Muscle of leg (tissue), 16 donors: ENCODE measurements at places on chromosomes 13 and 19. TPM values are rescaled to one million over a fixed set of nuclear protein-coding genes. Genes with fewer than 3 reads are reported as not detected.

GRCh38 chr13:106471957-106472543 lies 63.4 kb downstream of the EFNB2 start:
- no peak overlapping the region for H3K27ac ChIP-seq
- no peaks in the 10 kb centered on the region for H3K36me3 ChIP-seq
- peaks cover 2% of the 10 kb centered on the region for H3K4me1 ChIP-seq
- H3K4me3 ChIP-seq: no peak overlapping the region
- no peaks in the 10 kb centered on the region for H3K27me3 ChIP-seq

DNA sequence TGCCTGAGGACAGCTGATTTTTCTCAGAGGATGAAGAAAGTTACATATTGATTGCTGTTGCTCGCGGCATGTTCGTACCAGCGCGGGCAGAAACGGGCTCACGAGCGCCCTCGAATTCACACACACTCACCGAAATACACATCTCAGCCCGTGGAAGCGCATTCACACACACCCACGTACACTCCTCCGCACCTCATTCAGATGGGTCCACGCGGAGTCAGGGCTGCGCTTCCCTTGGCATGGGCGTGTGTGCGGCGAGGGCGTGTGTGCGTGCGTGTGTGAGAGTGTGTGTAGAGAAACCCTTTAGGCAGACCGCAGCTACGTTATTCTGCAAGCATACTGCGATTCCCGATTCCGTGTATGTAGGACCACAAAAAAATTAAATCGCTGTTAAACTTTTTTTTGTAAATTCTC lies 2.1 kb upstream of the PCDH17 start:
- no peaks in the 10 kb centered on the region for H3K36me3 ChIP-seq
- H3K4me1 ChIP-seq: peaks cover 22% of the 10 kb centered on the region
- H3K4me3 ChIP-seq: peak overlapping the region; percentile 61
- peak; percentile 56 for DNase-seq

DNA sequence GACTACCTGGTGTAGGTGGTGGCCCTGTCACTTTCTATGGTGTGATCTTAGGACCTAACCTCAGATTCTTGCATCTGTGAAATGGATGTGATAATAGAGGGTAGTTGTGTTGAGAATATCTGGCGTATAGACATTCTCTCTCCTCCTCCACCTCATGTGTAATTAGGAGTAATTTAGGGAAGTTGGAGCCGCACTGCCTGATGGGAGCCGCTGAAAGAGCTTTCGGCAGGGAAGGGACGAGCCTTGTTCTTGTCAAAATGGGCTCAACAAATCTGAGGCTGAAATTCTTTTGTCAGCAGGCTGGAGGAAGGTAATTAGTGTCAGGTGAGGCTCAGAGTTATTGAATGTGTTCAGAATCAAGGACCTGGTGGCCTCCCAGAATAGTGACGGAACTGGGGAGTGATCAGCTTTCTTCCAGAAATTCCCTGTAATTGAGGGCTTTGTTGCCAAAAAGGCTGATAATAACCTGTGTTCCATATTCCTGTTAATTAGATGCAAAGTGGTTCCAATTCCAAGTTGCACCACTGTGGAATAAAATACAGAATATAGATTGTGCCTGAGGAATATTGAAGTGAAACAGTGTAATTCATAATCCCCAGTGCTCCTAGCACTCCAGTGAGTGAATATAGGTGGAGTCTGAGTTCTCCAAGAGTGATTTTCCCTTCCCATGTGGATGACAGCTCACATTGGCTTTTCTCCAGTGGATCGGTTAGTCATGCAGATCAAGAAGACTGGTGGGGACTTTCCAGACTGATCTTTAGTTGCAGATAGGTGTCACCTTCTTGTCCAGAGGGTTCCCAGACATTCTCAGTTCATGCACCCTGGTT lies 47.5 kb downstream of the SPATA13 start:
- peak; percentile 56 for DNase-seq
- H3K27ac ChIP-seq: no peak overlapping the region
- H3K27me3 ChIP-seq: no peaks in the 10 kb centered on the region
- no peaks in the 10 kb centered on the region for H3K36me3 ChIP-seq

GRCh38 chr13:90974249-90974975 lies 373.1 kb upstream of the MIR17HG start:
- H3K4me3 ChIP-seq: no peak overlapping the region
- DNase-seq: no peak
- no peaks in the 10 kb centered on the region for H3K36me3 ChIP-seq
- H3K27me3 ChIP-seq: no peaks in the 10 kb centered on the region
- no peaks in the 10 kb centered on the region for H3K4me1 ChIP-seq

DNA sequence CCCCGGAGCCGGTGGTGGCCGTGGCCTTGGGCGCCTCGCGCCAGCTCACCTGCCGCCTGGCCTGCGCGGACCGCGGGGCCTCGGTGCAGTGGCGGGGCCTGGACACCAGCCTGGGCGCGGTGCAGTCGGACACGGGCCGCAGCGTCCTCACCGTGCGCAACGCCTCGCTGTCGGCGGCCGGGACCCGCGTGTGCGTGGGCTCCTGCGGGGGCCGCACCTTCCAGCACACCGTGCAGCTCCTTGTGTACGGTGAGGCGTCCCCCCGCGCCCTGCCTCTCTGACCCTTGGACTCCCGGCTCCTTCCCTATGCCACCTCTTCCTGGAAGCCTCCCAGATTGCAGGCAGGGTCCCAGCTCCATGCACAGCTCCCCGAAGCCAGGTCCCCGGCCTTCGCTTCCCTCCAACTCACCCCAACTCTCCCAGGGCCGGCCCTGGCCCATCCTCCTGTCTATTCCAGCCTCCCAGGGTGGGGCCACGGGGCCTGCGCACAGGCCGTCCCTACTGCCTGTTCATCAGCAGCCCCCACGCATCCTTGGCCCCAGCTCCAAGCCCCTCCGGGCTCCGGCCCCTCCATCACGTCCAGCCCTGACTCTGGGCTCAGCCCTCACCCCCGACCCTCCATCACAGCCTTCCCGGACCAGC lies 1.7 kb downstream of the MADCAM1 start:
- H3K4me1 ChIP-seq: peaks cover 29% of the 10 kb centered on the region
- H3K36me3 ChIP-seq: no peaks in the 10 kb centered on the region
- H3K27ac ChIP-seq: no peak overlapping the region
- peaks cover 45% of the 10 kb centered on the region for H3K27me3 ChIP-seq

DNA sequence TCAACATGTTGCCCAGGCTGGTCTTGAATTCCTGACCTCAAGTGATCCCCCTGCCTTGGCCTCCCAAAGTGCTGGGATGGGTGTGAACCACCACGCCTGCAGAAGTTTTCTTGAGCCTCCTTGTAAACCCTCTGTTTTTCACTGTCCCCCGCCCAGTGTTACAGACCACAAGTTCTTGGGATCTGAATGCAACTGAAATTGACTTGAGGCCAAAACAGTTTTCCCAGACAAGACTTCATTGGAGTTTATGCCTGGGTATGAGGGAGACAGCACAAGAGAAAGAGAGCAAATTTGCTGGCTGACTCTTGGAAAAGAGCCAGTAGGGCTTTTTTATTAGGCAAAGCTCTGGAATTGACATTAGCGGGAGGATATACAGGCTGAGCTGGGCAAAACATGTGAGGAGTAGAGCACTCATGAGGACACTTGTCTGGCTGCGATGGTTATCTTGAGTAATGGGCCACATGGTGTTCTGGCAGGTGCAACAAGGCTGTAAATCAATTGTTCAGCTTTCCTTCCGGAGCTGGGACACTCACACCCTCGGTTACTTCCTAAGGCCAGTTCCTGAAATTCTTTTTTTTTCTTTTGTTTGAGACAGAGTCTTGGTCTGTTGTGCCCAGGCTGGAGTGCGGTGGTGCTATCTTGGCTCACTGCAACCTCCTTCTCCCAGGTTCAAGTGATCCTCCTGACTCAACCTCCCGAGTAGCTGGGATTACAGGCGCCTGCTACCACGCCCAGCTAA lies 12.7 kb upstream of the HNRNPL start:
- DNase-seq: peak; percentile 97
- H3K4me3 ChIP-seq: no peak overlapping the region
- H3K27ac ChIP-seq: peak overlapping the region; percentile 50
- no peaks in the 10 kb centered on the region for H3K36me3 ChIP-seq
- H3K4me1 ChIP-seq: peaks cover 25% of the 10 kb centered on the region

DNA sequence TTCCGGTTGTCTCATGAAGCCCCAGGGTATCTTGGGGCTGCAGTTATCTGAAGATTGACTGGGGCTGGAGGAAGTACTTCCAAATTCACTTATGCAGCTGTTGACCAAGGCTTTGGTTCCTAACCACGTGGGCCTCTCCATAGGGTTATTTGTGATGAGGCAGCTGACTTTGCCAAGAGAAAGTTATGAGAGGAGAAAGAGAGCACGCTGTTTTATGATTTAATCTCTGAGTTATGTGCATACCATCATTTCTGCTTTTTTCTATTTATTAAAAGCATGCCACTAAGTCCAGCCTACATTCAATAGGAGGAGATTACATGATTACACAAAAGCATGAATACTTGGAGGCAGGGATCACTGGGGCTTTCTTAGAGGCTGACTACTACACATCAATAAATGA lies 215.5 kb downstream of the NHLRC3 start:
- no peak overlapping the region for H3K4me3 ChIP-seq
- no peaks in the 10 kb centered on the region for H3K27me3 ChIP-seq
- H3K27ac ChIP-seq: peak overlapping the region; percentile 62
- peaks cover 20% of the 10 kb centered on the region for H3K4me1 ChIP-seq
- peak; percentile 92 for DNase-seq

DNA sequence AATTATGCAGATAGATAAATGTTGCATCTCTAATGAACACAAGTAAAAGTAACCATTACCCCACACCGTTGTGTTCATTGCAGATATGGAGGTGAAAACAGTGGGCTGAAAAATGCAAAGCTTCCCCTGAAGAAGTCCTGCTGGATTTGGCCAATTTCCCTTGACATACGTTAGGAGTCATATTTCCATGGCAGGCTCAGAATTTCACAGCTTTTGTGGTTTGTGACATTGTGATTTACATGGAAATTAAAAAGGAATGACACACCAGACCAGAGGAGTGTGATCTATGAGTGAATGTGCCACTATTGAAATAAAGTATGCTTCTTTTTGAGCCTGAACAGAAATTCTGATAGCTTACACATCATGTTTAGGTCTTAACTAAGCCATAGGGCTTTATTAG lies 221.1 kb upstream of the TMTC4 start:
- H3K36me3 ChIP-seq: no peaks in the 10 kb centered on the region
- DNase-seq: no peak
- no peaks in the 10 kb centered on the region for H3K4me1 ChIP-seq
- no peak overlapping the region for H3K27ac ChIP-seq

GRCh38 chr13:35792021-35792420 lies 315.5 kb upstream of the MAB21L1 start:
- peaks cover 17% of the 10 kb centered on the region for H3K4me1 ChIP-seq
- no peak for DNase-seq
- peak overlapping the region; percentile 88 for H3K27ac ChIP-seq
- H3K36me3 ChIP-seq: peaks cover 6% of the 10 kb centered on the region

- peaks cover 33% of the 10 kb centered on the region for H3K4me1 ChIP-seq
- H3K36me3 ChIP-seq: peaks cover 41% of the 10 kb centered on the region
- H3K27me3 ChIP-seq: no peaks in the 10 kb centered on the region
- peak overlapping the region; percentile 93 for H3K27ac ChIP-seq
These were observed 864 bp downstream of the FTL start for GRCh38 chr19:48965806-48966540.

DNA sequence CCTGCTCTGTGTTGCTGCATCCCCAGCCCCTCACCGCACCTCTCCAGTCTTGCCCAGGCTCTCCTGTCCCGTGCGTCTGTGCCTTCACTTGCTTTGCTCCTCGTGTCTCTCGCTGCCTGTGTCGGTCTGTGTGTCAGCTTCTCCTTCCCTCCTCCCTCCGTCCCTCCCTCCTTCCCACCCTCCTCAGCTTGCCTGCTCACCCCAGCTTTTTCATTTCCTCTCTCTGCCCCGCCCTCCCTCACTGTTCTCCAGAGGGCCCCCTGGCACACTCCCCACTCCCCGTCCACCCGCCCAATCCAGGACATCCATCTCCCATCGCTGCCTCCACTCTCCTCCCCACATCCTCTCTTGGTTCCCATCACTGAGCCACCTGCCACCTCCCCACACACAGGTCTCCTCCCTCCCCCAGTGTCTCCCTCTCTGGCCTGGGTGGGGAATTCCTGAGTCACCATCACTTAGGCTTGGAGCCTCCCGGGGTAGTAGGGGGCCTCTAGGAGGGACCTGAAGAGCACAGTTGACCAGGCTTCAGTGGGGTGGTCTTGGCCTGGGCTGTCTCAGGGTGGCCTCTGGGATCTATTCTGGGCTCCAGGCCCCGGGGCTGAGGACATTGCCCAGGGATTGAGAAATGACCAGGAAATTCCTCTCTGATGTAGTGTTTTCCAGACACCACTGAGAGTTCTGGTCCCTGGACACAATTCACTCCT lies at the start of gene PTGIR:
TSS of gene PTGIR (minus strand) at position 132 of the 704 bp plus-strand sequence. CDS start 864 bp downstream, outside the sequence.
- peaks cover 47% of the 10 kb centered on the region for H3K4me1 ChIP-seq
- H3K36me3 ChIP-seq: no peaks in the 10 kb centered on the region
- DNase-seq: peak; percentile 88

Gene MBD3L3
- not detected for polyA plus RNA-seq

Gene NOSIP
- 59.3 TPM for polyA plus RNA-seq

Gene NAPSA
- 1.7 TPM for polyA plus RNA-seq

Gene CCDC70
- not detected for polyA plus RNA-seq

Gene SSC5D
- 38.8 TPM for polyA plus RNA-seq
